ENCODE measurements at places on chromosomes 11 and 22. TPM values are rescaled to one million over a fixed set of nuclear protein-coding genes. Genes with fewer than 3 reads are reported as not detected.
A peak's percentile ranks its signal among the peaks of the same experiment; 100 is the strongest.

GRCh38 chr11:85656777-85657176 lies 8.2 kb downstream of the CREBZF start:
- DNase-seq: no peak

GRCh38 chr11:22690871-22691270 lies 24.5 kb downstream of the GAS2 start:
- no peak for DNase-seq

- DNase-seq: peak; percentile 38
Observed at GRCh38 chr11:128670631-128671030, 23.2 kb upstream of the FLI1 start.

DNA sequence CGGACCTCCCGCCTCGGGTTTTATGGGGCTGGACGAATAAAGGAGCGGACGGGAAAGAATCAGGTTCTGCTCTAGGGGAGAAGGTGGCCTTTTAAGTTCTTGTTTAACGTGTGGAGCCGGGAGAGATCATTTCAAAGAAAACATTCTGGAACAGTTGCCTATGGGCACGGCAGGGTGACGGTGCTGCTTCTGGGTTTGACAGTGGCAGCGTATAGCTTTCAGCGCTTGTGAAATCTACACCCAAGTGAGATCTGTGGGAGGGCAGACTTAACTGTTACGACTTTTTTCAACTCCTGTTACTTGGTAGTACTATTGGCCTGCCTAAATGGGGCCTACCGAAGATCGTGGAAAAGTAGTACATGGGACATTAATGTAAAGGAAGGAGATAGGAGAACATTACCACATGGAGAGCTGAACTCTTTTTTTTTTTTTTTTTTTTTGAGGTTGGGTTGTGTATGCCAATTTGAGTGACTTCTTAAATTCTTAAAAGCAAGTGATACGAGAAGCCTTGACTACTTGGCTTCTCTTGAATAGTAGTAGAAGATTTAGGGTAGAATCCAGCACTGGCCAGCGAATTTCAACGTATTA lies 743 bp downstream of the USP47 start:
- peak; percentile 80 for DNase-seq

GRCh38 chr11:20450829-20451228 lies 63.3 kb downstream of the PRMT3 start:
- no peak for DNase-seq

GRCh38 chr11:88104408-88104807 lies 70.8 kb downstream of the RAB38 start:
- no peak for DNase-seq

DNA sequence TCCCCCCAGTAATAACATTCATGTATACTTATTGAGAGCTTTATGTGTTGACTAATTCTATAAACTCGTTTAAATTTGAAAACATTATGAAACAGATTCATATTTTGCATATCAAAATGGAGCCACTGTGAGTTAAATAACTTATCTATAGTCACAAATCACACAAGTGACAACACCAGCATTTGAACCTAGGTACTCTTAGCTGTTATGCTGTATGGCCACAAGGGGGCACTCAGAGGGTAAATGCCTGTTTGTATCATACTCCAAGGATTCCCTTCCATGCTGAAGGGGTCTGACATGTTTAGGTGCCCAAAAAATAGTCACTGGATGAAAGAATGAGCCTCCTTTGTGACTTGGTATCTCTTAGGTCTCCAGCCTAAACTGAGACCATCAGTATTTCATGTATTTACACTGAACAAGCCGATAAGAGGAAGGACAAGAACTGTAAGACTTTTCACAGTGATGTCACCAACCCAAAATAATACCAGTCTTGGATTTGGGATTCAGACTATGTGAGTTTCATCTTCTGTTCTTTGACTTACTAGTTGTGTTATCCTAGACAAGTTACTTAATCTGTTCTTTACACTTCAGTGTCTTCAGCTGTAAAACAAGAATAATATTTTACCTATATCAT lies 12.2 kb upstream of the OR52D1 start:
- peak; percentile 13 for DNase-seq

DNA sequence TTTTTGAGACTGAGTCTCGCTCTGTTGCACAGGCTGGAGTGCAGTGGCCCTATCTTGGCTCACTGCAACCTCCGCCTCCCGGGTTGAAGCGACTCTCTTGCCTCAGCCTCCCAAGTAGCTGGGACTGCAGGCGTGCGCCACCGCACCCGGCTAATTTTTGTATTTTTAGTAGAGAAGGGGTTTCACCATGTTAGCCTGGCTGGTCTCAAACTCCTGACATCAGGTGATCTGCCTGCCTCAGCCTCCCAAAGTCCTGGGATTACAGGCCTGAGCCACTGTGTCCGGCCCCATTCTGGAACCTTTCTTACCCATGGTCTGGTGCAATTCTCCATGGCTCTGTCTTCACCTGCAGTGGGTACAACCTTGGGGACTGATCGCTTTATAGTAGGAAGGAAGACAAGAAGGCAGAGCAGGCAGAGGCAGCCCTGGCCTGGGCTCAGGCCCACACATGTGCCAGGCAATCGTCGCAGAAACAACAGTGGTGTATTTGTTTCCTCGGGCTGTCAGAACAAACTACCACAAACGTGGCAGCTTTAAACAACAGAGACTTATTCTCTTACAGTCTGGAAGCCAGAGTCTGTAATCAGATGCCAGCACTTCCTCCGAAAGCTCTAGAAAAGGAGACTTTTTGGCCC lies 4.0 kb upstream of the PTGDR2 start:
- DNase-seq: no peak

GRCh38 chr11:120612513-120613263 lies 101.1 kb downstream of the GRIK4 start:
- peak; percentile 32 for DNase-seq

DNA sequence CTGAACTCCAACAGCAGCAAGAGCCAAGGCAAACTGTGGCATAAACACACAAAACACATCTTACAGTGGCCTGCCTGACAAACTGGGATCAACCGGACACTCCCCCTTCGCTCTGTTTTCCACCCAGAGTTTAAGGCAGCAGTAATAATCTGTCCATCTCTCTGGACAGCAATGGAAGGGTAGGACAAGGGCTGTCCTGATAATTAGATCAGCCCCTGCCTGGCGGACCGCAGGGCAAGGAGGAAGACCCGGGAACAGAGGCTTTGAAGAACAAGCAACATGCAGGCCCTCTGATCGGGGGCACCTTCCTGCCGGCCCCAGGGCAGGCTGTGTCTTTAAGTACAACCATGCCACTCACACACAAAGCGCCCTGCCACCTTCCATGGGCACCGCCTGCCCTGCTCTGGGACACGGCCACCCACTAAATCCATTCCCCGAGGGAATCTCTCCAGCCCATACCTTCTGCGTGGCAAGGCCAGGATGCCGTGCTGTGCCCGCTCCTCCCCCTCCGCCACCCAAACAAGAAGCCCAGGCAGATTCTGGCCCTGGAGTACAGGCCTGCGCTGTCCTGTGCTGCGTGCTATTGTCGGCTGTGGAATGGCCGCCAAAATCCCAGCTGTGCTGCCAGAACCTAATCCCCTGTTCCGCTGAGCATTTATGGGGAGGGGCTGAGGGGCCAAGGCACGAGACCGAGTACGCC lies 38.8 kb downstream of the NUMA1 start:
- peak; percentile 72 for DNase-seq

The RPS19BP1 gene
- 45.5 TPM for total RNA-seq

The YPEL1 gene
- 0.82 TPM for total RNA-seq
